Fibroblast of skin of scalp (primary cell): ENCODE measurements at places on chromosomes 1 and 21.
A peak's percentile ranks its signal among the peaks of the same experiment; 100 is the strongest.

DNA sequence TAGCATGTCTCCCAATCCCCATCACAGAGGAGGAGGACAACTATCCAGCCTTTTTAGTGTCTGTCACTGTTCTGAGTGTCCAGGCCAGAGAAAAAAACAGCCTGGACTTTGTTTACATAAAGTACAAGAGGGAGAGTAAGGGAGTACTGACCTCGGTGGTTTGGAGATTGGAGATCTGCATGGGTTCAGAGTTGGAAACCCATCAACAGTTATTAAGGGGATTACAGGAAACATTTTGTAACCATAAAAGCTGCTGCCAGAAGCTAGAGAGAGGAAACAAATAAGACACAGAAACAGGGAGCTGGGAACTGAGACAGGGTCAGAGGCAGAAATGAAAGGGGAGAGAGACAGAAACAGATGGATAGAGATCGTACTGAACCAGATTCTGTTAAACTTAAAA lies 131.5 kb upstream of the CTTNBP2NL start:
- DNase-seq: no peak

DNA sequence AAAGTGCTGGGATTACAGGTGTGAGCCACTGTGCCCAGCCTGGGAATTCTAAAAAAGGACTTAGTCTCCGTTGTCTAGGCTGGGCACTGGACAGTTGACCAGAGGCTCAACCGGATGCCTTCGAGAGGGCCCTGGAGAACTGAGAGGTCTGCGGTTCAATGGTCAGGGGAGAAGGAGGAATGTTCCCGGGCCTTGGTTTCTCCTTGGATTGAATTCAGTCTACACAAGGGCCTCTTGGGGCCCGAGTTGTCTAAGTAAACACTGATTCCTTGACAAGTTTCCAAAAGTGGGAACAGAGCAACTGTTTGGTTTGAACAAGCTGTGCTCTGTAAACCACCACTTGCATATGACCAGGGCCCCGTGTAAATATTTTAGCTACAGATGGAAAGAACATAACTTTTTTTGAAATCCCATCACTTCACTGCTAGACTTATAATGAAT lies 29.1 kb upstream of the CAPZB start:
- DNase-seq: peak; percentile 57

DNA sequence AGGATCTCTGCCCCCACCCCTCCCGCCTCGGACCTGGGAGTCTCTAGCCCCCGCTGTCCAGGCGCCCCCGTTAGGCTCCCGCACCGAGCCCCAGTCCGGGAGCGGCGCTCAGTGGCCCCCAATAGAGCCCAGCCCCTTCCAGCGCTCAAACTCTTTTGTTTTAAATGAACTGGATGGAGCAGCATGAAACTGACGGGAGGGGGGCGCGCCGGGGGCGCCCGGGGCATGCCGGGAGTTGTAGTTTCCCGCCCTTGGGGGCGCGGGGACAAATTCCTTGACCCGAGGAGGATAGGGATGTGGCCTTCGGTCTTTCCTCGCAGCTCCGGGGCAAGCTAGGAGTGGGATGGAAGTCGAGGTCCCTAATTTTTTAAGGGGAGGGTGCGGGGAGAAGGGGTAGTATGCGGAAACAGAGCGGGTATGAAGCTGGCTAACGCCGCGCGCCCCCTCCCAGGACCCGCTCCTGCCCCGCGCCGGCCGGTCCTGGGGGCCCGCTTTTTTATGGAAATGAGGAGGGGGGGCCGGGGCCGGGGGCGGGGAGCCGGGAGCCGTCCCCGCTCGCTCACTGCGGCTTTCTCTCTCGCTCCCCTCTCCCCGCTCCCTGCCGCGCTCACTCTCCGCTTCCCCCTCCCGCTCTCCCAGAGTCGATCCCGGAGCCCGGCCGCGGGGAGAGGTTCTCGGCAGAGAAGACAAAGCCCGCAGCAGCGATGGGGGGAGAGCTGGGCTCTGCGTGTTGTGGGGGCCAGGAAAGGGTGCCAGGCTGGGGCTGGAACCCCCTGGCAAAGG lies at the start of gene MEX3A:
TSS of gene MEX3A (minus strand) at position 157 of the 783 bp plus-strand sequence. CDS start 467 bp downstream, outside the sequence.
- DNase-seq: peak; percentile 81

GRCh38 chr1:72623299-72623708 lies 341.0 kb upstream of the NEGR1 start:
- peak; percentile 60 for DNase-seq
